ENCODE measurements at places on chromosomes 3 and 15.

- DNase-seq = no peak
Observed at GRCh38 chr3:147424581-147425387, 15.6 kb downstream of the ZIC1 start.

GRCh38 chr3:3560591-3561311, 238.5 kb upstream of the LRRN1 start:
- no peak for DNase-seq

DNA sequence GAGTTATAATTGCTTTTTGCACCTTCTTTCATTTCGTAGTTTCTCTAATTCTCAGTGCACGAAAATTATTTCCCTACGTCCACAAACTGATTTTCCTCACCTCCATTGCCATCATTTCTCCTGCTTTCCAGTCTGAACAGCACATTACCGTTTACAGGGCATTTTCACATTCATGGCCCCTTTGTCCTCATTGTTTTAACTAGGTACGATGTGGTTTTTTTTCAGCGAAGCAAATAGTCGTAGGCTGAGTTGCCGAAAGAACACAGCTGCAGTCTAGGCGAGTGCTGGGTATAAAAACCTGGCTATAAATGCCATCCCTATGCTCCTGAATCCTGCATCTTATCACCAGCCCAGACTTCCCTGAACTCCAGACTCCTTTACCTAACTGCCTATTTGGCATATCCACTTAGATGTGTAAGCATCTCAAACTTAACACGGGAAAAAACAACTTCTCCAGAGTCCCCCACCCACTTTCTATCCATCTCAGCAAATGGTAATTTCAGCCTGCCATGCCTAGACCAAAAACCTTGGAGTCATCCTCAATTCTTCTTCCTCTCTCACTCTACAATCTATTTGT, 691 bp upstream of the FSIP1 start:
- DNase-seq = no peak

DNA sequence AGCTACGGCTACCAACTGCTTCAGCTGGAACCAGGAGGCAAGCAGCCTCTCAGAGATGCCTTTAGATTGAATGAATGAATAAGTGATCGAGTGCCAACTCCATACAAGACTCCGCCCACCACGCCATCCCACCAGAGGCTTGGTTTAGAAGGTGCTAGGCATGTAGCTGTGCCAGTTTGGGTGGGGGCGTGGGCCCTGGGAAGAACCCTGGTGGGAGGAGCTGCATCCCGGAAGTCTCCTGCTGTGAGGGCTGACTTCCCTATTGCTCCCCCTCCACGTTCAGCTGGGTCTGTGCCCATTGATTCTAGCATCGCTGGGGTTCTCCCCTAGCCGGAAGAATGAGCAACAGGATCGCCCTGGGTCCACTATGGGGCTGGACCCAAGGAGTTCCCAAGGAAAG, 20.9 kb downstream of the LINGO1 start:
- DNase-seq = no peak

DNA sequence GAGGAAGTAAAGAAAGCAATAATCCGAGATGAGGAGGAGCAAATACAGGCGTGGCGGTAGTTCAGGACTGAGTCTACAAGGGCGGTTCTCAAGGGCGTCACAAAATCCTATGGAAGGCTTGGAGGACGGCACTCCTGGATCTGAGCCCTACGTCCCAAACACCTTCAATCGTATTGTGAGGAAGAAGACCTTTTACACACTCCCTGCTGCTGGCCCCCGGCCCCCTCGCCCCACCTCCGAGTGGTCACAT, 747 bp downstream of the PLD1 start:
- DNase-seq = no peak

DNA sequence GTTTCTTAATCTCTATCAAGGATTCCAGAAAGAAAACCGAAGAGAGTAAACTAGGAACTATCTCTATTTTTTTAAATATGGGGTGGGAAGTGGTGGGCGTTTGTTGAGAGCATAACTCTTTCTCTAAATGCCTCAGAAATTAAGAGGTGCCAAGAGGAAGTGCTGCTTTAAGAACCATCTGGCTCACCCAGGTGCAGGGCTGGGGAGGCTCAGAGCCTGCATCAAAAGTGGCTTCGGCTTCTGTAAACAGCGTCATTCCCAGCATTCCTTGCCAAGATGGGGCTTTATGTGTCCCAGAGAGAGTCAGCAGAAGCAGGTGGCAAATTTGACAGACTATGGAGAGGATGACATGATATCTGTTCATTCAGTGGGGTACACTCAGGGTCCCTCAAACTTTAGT, 123.3 kb upstream of the BFSP2 start:
- no peak for DNase-seq

GRCh38 chr3:55683666-55684270, 196.7 kb upstream of the WNT5A start:
- no peak for DNase-seq

Measured in GM19239 (cell line).